ENCODE measurements at places on chromosomes 7 and 10. TPM values are rescaled to one million over a fixed set of nuclear protein-coding genes. Genes with fewer than 3 reads are reported as not detected.

SEMA4G gene
- total RNA-seq, result 0.24 TPM

PKD1L1 gene
- total RNA-seq, result under 0.01 TPM

DKK1 gene
- total RNA-seq, result 26.5 TPM

BTBD16 gene
- total RNA-seq, result not detected

PODXL gene
- total RNA-seq, result 4.1 TPM

DNA sequence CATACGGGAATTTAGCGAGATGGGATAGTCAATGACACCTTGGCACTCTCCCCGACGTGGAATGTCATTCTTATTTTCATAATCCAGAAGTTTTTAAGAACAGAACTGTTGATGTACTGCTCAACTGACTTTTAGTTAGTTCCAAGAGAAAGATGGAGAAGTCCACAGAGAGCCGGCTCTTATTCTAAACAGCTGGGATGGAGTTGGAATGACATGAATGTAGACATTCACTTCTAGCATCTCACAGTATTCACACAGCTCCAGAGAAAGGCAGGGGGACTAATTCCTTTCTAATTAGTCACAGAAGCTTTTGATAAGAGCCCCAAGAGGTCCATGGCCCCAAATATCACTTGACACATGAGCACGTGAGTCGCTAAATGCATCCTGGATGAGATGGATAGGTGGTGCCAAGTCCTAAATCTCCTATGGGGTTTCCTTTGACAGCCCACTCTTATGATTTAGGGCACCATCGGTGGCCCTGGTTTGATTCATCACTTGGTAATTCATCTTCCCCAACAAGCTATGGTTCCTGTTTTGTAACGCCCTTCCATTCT, 420.3 kb upstream of the AUTS2 start:
- DNase-seq, result no peak

DNA sequence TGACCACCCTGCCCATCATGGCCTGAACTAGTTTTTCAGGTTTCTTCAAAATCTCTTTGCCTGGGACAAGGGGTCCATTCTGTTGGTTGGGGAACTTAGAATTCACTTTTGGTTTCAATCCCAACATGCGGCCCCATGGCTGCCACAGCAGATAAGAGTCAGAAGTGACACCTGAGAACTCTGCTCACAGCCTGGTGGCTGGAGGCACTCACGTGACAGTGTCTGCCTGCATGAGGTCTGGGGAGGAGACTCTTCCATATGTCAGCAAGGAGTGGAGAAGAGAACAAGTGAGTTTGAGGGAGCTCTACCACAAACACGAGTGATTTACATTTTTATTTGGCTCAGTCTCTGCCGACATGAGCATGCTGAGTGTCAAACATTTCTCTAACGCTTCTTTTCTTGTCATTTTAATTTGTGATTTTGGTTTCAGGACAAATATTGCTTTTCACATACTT, 370.4 kb downstream of the TNS3 start:
- peak; percentile 44 for DNase-seq

GRCh38 chr7:142024547-142024946, 28.9 kb downstream of the MGAM start:
- peak; percentile 41 for DNase-seq

- DNase-seq, result peak; percentile 15
Observed at GRCh38 chr10:5293691-5294550, 70.8 kb upstream of the UCN3 start.

GRCh38 chr7:51344406-51345138, 28.0 kb upstream of the COBL start:
- no peak for DNase-seq

GRCh38 chr7:45246339-45246738, 88.7 kb downstream of the RAMP3 start:
- no peak for DNase-seq

- no peak for DNase-seq
Observed at GRCh38 chr7:48515171-48515570, 343.9 kb downstream of the ABCA13 start.

DNA sequence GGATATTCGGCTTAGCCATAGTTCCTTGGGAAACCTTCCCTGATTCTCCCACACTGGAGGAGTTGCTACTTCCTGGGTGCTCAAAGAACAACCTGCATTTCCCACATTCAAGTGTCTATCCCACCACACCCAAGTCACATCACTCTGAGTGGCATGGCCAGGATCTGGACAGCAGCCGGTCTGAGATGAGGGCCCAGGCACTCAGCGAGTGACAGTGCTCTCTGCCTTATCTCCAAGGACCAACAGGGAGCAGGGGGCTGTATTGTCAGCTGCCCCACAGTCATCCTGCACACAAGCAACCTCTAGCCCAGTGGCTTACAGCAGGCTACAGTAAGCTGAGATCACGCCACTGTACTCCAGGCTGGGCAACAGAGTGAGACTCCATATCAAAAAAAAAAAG, 16.1 kb upstream of the SLC18A3 start:
- no peak for DNase-seq

DNA sequence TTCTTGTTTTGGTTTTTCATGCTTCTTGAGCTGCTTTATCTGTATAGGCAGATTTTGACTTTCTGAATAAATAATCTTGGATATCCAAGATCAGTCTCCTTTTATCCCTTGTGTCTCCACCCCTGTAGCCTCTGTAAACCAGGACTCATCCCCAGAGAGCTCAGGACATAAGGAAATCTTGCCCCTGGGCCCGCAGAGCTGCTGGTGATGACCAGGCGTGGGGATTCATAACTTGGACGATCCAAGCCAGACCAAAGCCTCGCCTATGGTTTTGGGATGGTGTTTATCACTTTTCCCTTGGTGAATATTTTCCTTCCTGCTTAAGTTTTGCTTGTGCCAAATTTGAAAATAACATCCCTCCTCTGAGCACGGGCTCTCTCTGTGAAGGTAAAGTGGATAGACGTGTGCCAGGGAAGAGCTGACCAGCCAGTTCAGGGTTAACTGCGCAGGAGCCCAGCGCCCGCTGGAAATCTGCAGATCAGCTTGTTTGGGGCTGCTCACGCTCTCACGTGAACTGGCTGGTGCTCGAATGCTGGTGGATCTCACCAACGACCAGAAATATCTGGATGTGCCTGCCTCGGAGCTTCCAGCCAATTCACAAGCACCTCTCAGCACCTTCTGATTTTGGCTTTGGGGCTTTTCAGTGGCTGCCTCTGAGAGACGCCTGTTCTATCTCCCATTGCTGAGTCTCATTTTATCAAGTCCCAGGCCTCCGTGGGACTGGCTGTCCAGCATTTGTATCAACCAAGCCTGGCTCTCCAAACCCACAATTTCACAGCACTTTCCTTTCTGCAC, 132.1 kb upstream of the BTBD16 start:
- peak; percentile 56 for DNase-seq

DNA sequence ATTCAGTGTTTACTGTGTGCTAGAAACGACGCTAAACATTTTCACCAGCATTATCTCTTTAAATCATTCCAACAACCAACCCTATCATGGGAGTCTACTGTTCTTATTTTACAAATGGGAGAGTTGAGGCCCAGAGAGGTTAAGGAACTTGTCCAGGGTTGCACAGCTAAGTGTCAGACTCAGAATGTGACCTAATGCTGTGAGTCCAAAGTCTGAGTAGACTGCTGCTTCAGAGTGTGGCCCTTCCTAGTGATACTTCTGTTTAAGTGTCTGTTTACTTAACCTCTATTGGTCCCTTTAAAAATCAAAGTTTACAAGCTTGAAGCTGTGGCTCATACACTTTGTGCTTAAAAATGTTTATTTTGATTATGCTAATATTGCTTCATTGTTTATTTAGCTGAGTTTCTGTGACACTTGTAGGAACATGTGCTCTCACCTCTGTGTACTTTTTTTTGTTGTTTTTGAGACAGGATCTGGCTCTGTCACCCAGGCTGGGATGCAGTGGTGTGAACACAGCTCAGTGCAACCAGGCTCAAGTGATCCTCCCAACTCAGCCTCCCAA, 84.4 kb upstream of the SYPL1 start:
- no peak for DNase-seq

DNA sequence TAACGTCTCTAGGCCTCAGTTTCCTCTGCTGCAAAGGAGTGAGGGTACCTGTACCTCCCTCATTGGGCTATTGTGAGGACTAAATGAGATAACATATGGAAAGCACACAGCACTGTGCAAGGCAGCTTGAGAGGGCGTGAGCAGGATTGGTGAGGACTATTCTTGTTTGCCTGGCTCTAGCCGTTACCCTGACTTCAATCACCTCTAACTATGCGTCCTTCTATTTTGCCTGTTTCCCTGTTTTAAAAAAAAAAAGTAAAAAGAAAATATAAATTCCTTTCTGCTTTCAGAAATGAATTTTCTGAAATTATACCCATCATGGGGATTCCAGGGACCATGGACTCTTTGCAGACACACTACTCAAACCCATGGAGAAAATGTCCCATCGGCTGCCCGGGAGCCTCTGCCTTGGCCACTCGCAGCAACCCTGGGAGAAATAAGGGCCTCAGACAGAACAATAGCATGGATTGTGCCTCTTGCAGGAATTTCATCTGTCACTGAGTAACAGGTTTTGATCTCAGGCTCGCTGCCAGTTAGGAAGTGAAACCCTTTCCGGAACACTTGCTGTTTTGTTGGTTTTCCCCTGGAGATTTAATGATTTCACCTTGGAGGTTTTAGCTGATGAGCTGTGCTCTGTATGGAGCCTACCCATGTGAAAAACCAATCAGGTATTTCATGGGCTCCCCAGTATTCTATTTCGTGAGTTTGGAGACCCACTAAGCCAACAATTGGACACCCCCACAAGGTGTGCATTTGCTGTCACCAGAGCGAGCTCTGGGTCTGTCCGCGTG, 55.6 kb downstream of the STEAP1B start:
- peak; percentile 11 for DNase-seq

DNA sequence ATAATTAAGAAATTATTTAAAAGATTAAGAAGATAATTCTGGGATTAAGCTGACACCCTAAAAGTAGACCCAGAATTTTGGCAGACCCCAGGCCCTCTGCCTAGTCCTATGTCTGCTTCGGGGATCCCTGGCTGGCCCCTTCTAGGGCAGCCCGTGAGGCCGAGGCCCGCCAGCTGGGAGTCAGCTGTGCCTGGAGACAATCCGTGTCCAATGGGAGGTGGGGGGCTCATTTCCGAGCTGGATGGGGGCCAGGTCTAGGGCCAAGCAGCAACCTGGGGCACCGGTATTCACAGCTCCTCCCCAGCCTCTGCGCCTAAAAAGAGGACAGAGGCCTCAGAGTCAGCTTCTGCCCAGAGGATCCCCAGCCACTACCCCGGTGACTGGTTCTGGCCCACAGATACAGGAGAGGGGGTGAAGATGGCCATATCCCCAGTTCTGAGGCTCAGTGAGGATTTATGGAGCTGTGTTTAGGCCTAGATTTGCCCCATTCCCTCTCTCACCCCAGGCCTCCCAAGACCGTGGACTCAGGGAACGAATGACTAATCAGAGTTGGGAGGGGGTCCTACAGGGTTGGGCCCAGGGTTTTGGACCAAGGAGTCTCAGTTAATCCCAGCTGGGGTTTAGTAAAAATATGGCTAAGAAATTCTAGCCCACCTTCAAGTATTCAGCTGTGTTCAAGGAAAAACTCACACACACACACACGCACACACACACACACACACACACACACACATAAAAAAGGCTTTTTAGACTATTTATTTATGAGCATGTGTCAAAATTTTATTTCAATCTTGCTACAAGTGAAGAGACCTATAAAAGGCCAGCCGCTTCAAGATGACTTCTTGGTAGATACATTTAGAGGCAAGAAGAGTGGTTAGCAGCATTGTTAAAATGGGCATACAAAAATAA, 37.4 kb upstream of the LBX1 start:
- DNase-seq, result no peak
